Progenitor cell of endocrine pancreas (in vitro differentiated cells): ENCODE measurements at places on chromosomes 1 and 21. TPM values are rescaled to one million over a fixed set of nuclear protein-coding genes. Genes with fewer than 3 reads are reported as not detected.

DNA sequence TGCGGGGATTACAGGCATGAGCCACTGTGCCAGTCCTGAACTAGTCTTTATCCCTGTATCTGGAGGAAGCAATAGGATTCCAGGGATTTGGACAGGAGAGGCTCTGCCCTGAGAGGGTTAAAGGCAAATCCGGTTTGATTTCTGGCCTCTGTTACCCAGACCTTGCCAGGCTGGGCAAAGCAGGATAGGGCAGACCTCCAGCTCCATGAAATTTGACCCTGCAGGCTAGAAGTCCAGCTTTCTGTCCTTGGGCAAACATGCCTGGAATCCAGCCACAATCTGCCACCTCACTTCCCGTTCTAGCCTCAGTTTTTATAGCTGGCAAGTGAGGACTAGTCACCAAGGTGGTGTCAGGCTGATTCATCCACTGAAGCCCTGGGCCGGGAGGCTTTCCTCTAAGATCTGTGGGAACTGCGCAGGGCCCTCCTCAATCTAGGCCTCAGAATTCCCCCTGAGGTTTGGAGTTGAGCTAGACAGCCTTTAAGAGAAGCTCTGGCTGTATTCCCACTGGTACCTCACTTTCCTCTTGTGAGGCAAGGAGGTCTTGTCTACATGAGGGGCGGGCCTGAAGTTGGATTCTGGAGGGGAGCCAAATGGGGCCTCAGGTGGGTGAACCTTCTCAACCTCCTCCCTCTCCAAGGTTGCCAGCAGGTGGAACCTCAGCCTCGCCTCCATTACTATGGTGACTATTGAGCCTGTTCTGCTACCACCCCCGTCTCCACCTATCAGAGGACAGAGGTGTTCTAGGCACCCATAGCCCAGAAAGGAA is 7.0 kb upstream of the P3R3URF start:
- DNase-seq = no peak

Gene NBPF10
- total RNA-seq = 3.4 and 3.6 TPM in 2 replicates

DNA sequence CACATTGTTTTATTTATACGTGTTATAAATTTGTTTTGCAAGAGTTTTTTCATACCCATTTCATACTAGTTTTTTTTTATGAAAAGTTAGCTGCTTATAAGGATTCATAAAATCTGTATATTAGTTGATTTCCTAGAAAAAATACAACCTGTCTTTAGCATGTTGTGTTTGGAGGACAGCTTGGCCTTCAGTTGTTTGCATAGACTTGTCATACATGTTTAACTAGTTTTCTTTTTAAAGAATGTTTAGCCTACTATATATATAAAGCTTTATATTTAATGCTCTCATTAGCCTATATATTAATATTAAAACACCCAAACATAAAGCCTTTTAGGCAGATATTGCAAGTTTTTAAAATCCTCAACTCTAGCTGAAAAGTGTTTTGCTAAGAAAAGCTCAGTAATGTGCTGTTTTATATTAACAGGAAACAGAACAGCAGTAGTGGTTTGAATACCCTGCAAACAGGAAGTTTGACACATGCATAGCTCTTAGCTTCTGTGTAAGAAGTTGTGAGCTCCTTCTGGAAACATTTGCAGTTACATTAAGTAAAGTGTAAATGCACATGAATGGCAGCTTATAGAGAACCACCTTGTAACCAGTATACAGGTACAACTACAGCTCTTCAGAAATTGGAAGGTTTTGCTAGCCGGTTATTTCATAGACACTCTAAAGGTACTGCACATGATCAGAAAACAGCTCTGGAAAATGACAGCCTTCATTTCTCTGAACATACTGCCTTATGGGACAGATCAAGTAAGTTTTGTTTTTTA is at the start of gene PRKACB:
PRKACB (plus strand) TSS at position 476 of the 770 bp plus-strand sequence; CDS start at position 567, 91 bp downstream.
- no peak for DNase-seq

GRCh38 chr1:89383185-89383584 is 19.3 kb downstream of the GBP6 start:
- no peak for DNase-seq

DNA sequence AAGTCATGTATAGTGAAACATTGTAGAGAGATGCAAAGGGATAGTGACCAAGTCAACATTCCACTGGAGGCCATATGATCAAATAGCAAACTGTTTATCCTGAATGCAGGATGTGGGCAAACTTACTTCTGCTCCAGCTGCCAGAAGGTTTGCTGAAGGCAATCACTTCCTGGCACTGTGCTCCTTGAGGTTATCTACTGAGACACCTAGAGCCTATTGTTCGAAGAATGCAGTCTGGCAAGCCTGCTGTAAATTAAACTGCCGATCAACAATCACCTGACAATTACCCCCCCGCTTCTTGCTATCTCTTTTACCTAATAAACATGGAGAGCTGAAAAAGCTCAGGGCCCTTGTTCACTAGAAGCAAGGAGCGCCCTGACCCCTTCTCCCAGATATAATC is 139.4 kb upstream of the B3GALT2 start:
- DNase-seq = no peak

DNA sequence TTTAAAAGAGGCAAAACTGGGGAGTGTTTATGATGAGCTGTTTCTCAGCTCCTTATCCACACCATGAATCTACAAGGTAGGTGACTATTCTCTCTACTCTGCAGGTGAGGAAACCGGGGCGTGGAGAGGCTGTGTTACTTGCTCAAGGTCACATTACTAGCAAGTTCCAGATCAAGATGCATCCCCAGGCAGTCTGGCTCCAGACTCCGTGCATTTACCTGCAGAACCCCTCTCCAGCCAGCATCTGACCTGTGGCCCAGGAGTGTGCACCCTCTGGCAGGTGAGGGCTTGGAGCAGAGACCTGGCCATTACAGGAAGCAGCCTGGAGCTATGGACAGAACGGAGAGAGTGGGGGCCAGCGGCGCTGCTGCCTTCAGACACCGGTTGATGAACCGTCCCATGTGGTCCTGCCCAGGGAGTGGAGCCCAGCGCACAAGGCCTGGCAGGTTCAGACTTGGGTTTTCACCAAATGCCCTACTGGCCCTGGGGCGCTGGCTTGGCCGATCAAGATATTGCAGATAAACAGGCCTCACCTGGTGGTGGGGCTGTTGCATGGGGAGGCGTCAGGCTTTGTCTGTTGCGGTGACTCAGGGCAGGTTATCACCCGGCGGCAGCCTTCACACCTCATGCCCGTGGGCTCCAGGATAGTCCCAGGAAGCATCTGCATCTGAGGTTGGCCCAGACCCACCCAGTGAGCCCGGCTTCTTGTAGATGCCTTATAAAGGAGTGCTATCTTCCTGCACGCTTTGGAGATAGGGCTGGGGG is 29.2 kb upstream of the WNT4 start:
- DNase-seq = no peak

Gene SPATC1L
- total RNA-seq = 31.4 and 32.8 TPM in 2 replicates

- no peak for DNase-seq
These were observed 38.9 kb downstream of the NOS1AP start for GRCh38 chr1:162108426-162108825.

Gene DISP3
- 5.4 and 6.2 TPM in 2 replicates for total RNA-seq

- peak; percentile 72 for DNase-seq
These were observed 15.7 kb downstream of the MATN1 start for GRCh38 chr1:30707412-30708360.

DNA sequence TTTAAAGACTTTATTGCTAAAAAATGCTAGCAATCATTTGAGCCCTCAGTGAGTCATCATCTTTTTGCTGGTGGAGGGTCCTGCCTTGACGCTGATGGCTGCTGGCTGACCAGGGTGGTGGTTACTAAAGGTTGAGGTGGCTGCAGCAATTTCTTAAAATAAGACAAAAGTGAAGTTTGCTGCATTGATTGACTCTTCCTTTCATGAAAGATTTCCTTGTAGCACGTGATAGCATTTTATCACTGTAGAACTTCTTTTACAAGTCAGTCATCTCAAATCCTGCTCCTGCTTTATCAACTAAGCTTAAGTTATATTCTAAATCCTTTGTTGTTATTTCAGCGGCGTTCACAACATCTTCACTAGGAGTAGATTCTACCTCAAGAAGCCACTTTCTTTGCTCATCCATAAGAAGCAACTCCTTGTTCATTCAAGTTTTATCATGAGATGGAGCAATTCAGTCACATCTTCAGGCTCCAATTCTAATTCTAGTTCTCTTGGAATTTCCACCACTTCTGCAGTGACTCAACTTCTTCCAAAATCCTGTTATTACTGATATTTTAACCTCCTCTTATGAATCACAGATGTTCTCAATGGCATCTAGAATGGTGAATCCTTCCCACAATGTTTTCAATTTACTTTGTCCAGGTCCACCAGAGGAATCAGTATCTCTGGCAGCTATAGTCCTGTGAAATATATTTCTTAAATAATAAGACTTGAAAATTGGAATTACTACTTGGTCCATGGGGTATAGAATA is 17.6 kb upstream of the RGS1 start:
- DNase-seq = no peak

Gene FAM72B
- 2.0 and 3.1 TPM in 2 replicates for total RNA-seq

GRCh38 chr1:196717868-196718267 is 56.8 kb upstream of the CFHR3 start:
- DNase-seq = no peak

DNA sequence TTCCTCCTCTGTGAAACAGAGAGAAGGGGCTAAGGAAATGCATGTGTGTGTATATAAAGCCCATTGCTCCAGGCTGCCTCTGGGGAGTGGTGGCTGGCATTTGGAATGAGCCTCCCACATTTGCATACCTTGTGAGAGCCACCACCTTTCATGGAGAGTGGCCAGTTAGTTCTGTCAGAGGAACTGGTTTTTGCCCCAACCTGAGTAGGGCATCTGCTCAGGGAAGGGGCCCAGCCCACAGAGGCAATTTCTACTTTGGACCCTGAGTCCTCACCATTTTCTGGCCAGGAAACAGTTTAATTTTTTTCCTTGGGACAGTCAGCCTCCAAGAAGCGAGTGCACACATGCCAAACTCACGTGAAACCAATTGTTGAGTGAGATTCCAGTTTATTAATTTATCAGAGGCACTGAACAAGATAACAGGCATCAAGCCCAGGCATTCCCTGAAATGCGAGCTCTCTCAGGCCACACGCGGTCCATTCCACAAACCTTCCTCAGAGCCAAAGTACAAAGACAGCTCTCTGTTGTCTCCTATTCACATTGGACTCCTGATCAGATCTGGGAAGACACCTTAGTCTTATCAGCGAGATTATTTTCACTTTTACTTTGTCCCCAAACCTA is 1.0 kb upstream of the SLC6A9 start:
- DNase-seq = no peak

Gene LGR6
- total RNA-seq = 0.47 and 0.50 TPM in 2 replicates

Gene MAP3K6
- total RNA-seq = 1.1 and 1.8 TPM in 2 replicates

GRCh38 chr1:44246806-44247205 is 33.5 kb downstream of the DMAP1 start:
- DNase-seq = no peak

- no peak for DNase-seq
These were observed 16.7 kb upstream of the ZYG11A start for GRCh38 chr1:52825868-52826267.

GRCh38 chr1:204340081-204340889 is 19.4 kb downstream of the PLEKHA6 start:
- no peak for DNase-seq

Gene ROR1
- total RNA-seq = 61.3 and 63.8 TPM in 2 replicates

Gene VANGL2
- 75.6 and 80.4 TPM in 2 replicates for total RNA-seq

DNA sequence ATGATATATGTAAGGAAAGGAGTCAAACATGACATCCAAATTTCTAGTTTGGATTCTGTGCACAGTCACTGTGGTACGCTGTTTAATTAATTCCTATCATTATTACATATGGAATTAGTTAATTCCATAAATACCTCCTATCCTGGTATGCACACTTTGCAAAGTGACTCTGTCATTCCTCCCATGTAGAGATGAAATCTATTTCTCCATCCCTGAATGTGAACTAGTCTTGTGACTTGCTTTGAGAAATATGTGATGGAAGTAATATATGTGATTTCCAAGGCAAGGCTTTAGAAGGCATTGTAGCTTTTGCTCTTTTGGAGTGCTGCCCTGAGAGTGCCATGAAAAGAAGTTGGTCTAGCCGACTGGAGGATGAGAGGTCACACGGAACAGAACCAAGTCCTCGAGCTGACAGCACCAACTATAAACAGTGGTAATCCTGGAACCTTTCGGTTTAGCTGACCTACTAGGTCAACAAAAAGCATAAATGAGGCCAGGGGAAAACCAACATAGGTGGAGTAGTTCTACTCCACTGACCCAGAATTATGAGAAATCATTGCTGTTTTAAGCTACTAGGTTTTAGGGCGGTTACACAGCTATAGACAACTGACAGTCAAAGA is 1.5 kb downstream of the SELENOF start:
- DNase-seq = no peak

GRCh38 chr1:201023920-201024624 is 558 bp upstream of the KIF21B start:
- no peak for DNase-seq

GRCh38 chr21:41196993-41197392 is 29.0 kb downstream of the BACE2 start:
- no peak for DNase-seq

Gene HAO2
- not detected in 2 replicates for total RNA-seq

DNA sequence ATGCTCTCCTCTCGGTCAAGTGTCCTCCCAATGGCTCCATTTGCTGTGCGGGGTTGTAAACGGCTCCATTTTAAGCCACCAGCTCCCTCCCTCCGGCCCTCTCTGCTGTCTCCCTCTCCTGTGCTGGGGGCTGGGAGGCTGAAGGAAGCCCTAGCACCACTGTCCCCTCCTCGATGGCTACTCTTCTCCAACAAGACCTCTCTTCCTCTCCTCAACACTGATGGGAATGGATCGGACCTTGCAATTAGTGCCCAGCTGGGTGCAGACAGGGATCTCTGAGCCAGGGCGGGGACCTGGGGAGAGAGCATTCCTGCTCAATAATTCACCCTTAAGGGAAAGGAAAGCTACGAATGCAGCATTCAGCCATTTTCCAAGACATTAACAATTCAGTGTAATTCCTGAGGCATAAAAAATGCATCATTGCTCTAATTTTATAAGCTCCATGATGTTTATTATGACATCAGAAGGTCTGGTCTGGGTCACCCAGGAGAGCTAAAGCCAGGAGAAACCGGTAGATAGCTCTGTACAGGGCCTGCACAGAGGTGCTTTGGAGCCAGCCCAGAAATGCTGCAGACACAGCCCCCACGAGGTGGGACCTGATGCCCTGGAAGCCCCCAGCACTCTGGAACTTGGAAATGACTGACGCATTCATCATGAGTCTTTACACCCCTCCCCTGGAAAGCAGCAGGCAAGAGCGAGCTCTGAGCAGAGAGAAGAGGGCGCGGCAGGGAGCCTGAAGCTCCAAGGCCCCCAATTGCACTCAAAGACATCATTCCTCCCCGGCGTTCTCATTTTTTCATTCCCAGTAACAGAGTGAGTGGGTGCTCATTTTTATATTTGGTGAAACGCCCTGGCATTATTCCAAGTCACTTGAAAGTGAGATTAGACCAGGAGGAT is 76.2 kb upstream of the VAMP3 start:
- DNase-seq = no peak

DNA sequence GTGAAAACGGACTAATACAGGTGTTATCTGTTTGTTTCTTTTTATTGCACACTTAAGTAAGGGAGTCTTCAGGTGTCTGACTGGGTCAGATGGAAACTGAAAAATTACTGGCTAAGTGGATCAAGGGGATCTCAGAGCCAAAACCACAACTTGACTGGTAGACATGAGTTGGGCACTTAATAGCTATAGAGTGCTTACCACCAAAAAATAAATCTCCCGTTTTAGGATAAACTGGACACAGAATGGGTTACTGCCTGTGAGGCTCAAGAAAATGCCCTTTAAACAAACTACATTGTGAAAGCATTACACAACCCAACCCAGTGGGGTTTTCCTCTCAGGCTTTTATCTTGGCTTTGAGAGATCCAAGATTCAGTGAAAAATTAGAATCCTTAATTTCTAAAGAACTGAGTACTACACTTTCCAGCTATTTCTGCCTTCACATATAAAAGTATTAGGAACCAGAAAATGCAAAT is 134.0 kb upstream of the LYPLAL1 start:
- DNase-seq = no peak

- DNase-seq = peak; percentile 7
These were observed 271.8 kb downstream of the MATN1 start for GRCh38 chr1:30451532-30452125.
